ENCODE measurements at places on chromosomes 6 and 20. TPM values are rescaled to one million over a fixed set of nuclear protein-coding genes. Genes with fewer than 3 reads are reported as not detected.

DNA sequence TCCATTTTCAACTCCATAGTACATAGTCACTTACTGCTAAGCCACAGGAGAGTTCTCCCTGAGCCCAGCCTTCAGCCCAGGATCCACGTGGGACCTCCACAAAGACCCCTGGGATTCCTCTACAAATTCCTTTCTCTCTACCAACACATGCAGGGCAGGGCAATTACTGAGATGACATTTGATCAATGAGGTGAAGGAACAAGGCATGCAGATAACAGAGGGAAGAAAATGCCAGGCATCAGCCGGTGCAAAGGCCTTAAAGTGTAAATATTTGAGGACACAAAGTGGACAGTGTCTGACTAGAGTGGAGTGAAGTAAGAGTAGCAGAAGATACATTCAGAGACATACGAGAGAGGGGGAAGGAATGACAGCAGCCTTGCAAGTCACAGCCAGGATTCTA is 70.2 kb downstream of the HS3ST5 start:
- DNase-seq = no peak

DNA sequence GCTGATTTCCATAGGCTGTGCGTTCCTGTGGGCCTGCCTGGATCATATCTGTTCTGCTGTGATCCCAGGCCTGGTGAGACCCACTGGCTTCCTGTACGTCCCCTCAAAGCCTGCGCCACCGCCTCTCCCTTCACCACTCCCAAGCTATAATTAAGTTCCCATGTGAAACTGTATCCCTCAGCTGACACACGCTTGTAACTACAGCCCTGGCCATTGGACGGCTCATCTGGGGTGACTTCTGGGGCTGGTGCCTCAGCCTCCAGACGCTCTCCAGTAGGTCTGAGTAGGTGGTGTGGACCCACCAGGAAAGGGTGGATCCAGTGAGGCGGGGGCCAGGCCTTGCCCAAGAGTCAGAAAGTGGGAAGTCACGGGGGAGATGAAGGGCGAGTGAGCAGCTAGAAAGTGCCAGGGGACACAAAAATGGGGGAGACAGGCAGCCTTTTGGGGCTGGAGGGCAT is 21.0 kb downstream of the PPARD start:
- DNase-seq = no peak

The OR12D3 gene
- not detected for total RNA-seq

- DNase-seq = no peak
Observed at GRCh38 chr6:158158748-158159147, 9.3 kb downstream of the SERAC1 start.

- DNase-seq = peak; percentile 86
Observed at GRCh38 chr20:32358883-32359632, 927 bp downstream of the ASXL1 start.

DNA sequence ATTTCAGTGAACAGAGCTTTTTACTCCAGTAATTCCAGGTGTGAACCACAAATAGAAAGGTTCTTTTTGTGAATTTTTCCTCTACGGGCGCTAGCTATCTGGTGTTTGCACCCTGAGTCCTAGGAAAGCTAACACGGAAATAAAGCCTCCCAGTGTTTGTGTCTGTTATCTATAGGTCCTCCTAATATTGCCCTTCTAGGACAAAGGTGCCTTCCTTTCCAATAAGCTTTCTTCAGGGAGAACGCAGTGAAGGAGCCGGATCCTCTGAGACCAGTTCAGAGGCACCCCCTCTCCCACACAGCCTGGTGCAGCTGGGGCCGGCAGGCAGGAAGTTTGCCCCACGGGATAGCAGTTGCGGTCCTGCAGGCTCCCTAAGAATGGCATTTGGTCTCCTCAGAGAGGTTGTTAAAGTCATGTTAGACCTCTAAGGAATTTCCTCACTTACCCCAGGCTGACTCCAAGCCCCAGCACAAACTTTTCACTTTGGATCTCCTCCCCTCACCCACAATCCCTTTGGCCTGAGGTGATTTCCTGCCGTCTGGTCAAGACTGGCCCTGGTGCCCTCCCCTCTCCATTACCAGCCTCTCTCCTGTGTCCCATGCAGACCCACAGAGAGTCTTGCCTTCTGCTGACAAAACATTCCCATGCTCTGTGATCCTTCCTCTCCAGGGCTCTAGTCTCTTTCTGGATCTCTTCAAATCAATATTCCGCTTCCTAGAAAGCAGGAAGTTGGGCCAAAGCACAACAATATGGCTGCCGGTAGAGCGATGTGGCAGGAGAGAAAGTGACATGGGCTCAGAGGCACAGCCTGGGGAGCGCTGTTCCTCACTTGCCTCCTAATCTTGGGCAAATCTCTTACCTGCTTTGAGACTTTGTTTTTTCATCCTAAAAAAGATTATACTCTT is 126.0 kb downstream of the MOXD1 start:
- DNase-seq = no peak

DNA sequence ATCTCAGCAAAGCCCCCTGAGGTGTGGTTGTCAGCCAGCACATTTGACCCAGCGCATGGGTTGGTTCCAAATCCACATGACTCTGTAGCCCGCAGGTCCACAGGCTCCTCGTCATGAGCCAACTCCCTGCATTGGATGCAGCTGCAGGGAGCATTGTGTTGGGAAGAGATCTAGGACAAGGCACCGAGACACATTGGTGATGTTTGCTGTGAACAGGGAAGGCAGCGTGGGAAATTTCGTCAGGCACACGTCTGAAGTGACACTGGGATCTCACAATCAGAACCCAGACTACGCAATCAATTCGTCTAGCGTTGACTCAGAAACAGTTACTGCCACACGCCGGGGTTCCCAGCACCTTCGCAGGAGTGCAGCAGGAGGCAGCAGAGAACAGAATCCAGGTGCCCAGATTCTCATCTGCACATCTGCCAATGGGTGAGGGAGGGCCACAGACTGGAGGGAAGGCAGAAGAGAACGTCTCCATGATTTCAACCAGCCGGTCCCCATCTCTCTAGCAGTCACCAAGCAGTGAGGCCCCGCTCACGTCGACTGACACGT is 177.0 kb downstream of the TTLL2 start:
- DNase-seq = no peak
